ENCODE measurements at places on chromosomes 2 and 18. TPM values are rescaled to one million over a fixed set of nuclear protein-coding genes. Genes with fewer than 3 reads are reported as not detected.

GRCh38 chr2:135454608-135455007, 76.4 kb downstream of the ZRANB3 start:
- DNase-seq: no peak

The AQP12B gene
- not detected for total RNA-seq

The TXNDC2 gene
- 0.24 TPM for total RNA-seq

DNA sequence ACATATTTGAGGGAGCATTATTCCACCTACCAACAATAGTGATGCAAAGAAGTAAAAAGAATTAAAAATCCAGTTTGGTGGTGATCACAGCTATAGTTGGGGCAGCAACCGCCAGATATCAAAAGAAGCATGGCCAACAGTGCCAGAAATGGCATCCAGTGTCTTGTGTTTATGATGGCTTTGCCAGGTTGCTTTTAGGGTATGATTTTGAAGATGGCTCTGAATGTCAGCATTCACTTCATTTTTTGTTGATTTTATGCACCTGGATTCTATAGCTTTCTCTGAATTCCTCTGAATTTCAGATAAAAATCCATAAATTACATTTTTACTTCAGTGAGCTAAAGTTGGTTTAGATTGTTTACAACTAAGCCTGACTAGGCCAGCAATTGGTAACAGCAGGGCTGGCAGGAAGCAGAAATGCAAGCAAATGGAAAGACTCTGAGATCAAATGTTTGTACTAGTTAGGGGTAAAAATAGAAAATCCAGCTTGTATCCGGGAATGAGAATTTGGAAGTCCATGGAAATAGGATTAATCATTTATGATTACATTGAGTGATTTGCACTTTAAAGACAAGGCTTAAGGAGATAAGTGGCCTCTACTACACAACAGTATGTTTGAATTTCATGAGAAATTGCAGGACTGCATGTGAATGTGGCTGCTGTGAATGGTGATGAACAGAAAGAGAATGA, 40.4 kb downstream of the COL3A1 start:
- no peak for DNase-seq

DNA sequence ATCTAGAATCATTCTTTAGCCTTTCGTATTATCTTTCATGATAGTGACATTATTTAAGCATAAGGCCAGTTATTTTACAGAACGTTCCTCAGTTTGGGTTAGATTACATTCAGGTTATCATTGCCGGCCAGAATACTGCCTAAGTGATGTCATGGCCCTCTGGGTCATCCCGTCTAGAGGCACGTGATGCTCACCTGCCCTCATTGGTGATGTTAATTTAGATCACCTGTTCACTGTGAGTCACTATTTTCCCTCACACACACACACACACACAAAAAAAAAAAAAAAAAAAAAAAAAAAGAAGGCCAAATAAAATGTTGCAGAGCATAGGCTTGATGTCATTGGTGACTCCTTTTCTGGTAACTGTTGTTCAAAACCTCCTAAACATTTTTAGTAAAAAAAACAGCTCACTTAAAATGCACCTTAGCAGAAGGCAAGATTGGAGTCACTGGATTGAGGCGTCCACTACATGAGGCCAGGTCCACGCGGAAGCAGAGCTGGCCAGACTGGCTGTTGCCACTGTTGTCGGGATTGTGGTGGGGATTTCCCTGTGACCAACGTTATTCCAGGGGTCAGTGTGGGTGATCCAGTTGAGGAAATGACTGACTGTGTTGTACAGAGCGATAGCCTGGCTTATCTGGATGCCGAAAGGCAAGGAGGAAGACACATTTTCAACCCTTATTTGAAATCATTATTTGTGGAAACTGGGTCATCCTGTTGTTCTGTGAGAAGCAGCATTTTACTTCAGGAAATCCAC, 52.1 kb upstream of the CNGA3 start:
- no peak for DNase-seq

DNA sequence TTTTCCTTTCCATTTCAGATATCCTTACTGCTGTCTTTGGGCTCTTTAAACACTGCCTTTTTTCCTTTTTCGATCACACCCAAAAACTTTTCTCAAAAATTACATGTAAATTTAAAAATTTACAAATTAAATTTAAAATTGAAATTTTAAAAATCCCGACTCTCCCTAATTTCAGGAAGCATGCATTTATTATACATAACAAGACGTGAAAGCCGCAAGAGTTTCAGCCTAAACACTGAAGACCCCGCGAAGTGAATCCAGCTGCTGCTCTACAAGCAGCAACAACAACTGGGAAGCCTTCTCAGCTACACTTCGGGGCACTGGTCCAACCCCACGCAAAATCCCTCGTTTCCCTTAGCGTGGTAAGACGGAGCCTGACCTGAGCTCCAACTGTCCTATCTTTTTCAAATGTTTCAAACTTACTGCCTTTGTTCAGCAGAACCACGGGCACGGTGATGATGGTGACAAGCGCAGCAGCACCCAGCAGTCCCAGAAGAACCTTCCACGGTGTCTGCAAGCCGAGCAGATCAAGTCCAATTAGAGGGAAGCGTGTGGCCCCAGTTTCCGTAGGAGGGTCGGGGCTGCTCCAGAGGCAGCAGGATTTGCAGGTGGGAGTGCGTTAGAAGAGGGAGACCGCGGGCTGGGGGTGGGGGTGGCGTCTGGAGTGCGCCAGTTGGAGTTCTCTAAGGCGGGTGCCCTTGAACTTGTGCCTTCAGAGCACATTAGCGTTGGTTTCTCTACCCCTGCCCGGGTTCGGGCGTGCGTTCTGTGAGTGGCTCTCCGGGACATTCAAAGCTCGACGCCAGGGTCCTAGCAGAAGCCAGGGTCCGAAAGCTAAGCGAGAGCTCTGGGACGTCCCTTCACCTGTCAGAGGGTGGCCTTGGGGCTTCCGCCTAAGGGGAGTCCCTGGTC, 783 bp downstream of the DPP4 start:
- no peak for DNase-seq

DNA sequence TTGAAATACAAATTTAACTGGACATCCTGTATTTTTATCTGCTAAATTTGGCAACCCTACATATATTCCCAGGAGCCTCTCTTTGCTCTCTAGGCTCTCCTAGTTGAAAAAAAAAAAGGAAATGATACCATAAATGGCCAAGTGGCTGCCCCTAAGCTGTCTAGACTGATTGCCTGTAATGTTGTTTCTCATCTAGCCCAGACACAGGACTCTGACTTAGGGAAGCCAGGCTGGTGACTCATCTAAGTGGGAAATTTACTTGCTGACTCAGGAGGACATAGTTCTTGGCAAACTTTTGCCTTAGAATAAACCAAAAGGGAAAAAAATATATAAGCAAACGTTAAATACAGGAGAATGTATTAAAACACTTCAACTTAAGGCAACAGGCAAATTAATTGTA, 14.6 kb upstream of the ITGAV start:
- DNase-seq: no peak

The AOX1 gene
- total RNA-seq: 22.8 TPM

GRCh38 chr2:3927031-3927430, 223.7 kb downstream of the DCDC2C start:
- no peak for DNase-seq

- no peak for DNase-seq
Measured at GRCh38 chr2:179985163-179985820, 21.8 kb downstream of the CWC22 start.

DNA sequence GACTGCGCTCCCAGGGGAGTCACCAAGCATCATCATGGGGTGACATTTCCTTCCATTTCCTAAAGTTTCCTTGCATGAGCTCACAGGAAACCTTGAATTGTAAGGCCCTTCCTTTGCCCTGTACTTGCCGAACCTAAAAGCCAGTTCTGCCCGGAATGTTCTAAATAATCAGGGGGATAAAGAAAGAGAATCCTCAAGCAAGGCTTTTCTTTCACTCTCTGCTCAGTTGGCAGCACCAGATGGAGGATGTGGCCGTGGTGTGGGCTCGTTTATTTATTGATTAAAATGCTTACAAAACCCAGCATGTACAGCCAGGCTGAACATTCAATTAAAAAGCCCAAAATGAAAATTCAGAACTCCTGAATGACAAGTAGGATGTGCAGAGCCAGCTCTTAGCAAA, 170.5 kb downstream of the SH3RF3 start:
- no peak for DNase-seq

DNA sequence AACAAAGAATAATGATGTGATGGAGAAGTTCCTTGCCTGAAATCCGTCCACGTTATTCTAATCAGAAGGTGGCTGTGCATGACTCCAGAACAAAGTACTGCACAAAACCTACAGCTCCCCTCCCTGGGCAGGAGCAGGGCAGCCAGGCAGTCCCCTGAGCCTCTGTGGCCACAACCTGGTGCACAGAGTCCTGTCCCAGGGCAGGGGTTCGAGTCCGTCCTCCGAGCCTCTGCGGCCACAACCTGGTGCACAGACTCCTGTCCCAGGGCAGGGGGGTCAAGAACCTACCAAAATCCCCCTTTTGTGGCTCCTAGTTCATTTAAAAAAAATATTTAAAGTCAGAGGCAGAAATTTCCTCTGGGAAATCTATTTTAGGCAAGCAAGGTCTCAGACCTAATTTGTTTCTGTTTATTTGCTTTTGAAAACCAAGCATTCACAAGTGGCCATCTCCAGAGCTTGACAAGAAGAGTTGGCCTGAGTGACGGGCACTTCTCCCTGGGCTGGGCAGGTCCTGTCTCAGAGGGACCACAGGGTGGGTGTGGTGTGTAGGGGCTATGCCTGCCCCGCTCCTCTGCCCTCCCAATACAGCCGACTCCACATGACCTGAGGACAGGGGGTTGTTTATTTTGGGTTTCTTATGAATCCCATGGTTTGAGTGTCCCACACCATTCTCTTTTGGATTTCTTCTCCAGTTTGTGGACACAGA, 255.9 kb upstream of the PXDN start:
- no peak for DNase-seq

The WNT10A gene
- not detected for total RNA-seq

The FER1L5 gene
- 1.6 TPM for total RNA-seq

The TRIM43 gene
- 0.48 TPM for total RNA-seq

The NOSTRIN gene
- total RNA-seq: 181 TPM
